ENCODE measurements at places on chromosomes 7 and 10.

GRCh38 chr10:78332012-78332411 is 298.3 kb downstream of the RPS24 start:
- no peak for DNase-seq

DNA sequence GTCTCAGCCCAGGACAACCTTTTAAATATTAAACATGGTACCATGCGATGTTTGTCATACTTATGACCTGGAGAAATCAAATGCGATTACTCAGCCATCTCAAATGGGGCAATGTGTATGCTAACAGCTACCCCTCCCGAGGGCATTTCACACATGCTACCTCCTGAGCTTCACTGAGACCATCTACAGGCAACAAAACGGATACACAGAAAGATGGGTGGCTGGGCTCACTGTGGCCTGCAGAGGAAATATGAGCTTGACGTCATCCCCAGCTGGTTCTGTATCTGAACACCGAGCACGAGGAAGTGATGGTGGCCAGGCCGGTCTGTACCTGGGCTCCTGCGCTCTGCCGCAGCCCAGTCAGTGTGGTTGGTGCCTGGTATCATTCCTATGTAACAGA is 374.3 kb downstream of the RPS24 start:
- no peak for DNase-seq

GRCh38 chr10:62175251-62175650 is 93.4 kb downstream of the RTKN2 start:
- DNase-seq = no peak

- DNase-seq = peak; percentile 60
These were observed 75.7 kb downstream of the IMMP2L start for GRCh38 chr7:111486472-111487142.

DNA sequence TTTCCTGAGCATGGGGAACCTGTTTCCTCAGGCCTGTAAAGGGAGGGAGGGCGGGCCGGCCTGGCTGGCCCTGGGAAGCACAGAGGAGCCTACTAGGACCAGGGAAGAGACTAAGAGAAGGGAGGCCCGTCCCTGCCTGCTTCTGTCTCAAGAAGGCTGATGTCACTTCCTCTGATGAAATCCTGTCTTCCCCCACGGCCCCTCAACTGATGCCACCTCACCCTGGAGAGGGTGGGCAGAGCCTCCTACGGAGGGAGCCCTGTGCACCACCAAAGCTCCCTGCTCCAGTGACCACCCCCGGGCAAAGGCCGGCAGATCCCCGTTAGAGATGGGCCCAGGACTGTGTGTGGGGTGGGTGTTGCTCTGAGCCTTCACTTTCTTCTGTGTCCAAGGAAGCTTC is 1.0 kb upstream of the PILRA start:
- DNase-seq = no peak

- DNase-seq = no peak
These were observed 51.5 kb downstream of the CCNY start for GRCh38 chr10:35387768-35388167.

GRCh38 chr7:122485856-122486255 is 181.3 kb upstream of the FEZF1 start:
- no peak for DNase-seq

DNA sequence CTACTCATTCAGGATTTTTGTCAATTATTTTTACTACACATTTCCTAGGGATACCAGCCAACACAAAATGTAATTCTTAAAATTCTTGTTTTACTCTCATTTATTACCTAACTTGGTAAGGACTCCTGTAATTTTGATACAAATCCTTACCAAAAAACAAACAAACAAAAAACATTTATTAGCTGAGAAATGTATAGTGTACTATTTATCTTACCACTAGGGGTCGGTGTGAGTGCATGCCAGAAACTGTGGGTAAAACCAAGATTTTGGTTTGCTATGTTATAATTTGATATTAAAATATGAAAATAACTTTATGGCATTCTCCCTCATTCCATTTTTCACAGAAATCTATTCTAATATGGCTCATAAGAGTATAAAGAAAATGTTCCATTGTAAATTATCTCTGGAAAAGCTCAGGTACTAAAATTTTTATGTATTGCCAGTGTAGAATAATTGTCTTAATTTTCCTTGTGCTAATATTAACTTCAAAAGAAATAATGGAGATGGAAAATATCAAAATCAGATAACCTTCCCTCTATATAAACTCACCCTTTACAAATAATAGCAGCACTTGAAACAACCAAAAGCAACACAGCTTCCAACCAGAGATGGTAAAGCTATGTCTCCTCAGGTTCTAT is 290.8 kb upstream of the PCDH15 start:
- peak; percentile 22 for DNase-seq

DNA sequence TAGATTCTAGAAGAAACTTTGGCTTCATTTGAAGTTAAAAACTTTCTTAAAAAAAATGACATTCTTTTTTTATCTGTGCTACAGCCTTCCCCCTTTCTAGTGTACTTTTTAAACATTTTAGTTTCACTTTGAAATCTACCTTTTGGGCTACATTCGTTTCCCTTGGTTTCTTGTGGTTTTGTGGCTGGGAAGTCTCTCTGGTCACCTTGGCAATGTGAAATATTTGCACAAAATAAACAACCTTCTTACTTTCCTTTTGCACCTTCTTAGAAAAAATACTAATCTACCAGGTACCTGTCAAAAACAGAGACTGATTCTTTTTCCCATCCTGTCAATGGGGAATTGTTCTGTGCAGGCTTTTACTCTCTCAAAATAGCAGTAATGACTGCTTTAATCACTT is 350.2 kb downstream of the GATA3 start:
- no peak for DNase-seq

- DNase-seq = no peak
These were observed 81.9 kb downstream of the GPR141 start for GRCh38 chr7:37765421-37765829.

Measured in neural progenitor cell (in vitro differentiated cells).